ENCODE measurements at places on chromosomes 2 and 18.

DNA sequence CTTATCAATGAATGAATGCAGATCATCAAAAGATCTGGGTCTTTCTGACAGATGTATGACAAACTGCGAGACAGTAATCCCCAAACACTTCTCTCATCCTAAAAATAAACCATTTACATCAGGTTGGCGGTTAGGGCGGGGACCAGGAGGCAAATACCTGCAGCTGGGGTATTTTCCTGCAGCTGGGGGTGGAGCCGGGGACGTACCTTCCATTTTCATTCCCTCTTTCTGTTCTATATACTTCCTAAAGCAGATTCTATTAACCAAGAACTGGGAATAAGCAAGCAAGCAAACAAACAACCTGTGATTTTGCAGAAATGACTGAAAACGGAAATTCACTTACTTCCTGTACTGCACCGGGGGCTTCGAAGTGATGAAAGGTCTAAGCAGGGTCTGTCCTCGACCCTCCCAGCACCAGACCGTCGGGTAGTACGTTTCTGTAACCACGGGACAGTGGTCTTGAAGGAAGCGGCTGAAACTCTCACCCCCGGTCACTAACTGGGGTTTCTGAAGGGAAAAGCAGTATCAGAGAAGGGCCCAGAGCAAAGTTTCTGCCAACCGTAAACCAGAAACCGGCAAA lies 1.2 kb downstream of the ABHD3 start:
- DNase-seq, result no peak

DNA sequence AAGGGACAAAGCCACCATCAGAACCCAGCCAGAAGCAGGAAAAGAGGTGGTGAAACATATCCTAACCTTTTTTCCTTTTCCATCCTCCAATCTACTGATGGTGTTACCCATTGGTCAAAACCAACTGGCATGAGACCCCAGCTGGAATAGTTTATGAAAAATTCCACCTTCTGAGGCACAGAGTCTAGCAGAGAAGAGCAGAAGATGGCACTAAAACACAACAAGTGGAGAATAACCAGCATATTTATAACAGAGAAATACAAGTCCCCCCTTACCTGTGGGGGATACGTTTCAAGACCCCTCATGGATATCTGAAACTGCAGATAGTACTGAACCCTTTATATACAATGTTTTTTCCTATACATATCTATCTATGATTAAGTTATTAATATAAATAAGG lies 4.9 kb upstream of the INPP1 start:
- no peak for DNase-seq

DNA sequence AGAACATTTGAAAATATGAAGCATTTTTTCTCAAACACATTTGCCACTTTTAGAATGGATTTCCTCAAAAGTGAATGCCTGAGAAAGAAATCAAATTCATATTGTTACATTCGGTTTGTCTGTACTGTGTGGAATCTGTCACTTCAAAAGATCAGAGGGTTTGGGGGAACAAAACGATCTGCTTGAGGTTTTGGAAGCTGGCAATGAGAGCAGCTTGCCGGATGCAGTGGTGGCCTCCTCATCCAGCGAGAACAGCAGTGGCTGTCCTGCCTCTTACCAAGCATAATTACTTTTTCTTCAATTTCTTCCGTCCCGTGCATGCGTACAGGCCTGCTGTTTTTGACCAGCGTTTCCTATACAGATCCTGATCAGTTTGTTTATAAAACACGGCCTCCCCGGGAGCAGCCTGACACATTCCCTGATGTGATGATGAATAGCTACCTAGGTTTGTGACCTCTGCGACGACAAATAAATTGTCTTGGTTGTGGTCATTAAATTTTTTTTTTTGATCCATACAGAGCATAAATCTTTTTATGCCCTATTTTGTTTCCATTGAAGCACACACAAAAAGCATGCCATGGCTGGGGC lies 45.2 kb downstream of the ITGA6 start:
- DNase-seq, result no peak

DNA sequence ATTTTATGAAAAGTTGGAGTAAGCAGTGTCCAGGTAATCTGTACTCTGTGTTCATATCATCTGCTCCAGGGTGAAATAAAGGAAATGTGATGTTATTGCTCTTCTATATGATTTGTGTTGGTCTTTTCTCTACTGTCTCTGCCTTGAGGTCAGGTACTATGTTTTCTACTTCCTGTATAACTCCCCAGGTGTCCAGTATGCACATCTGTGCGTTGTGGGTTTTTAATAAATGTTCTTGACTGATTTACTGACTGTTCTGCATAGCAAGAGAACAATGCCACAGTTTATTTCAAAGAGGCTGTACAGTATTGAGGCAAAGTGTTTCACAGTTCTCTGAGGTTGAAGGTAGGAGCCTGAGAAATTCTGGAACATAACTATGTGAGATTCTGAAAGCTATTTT lies 89.7 kb downstream of the BABAM2 start:
- DNase-seq, result no peak

GRCh38 chr2:97359861-97360584 lies 229.7 kb downstream of the ANKRD36B start:
- DNase-seq, result no peak

DNA sequence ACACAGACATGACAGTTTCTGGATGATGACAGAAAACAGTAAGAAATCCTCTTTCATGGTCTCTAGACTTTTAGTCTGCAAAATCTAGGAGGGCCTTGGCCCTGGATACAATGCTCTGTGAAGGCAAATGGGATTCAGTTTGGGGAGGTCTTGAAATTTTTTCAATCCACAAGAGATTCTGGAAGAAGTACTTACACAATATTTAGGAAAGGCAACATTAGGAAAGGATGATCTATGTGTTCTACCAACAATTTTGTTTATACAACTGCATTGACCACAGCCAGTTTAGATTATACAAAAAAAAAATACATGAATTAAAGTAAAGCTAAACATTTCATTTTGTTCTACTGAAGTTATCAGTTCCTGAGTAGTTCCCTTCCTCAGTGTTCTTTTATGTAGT lies 208.0 kb downstream of the SRBD1 start:
- no peak for DNase-seq

- DNase-seq, result no peak
Observed at GRCh38 chr2:54574107-54574859, 118.2 kb downstream of the SPTBN1 start.

DNA sequence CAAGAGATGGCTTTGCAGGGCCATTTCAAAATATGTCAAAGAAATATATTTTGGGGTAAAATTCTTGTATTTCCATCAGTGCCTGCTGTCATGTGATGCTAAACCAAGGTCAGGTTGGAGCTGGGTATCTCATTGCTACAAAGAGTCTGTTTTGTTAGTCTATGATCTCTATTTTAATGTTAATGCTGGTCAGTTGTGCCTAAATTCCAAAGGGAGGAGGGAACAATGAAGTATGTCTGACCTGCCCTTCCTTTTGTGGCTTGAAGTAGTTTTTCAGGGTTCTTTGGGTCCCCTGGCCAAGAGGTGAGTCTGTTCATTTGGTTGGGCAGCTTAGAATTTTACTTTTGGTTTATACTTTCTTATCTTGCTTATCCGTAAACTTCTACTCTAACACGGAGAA lies 61.6 kb upstream of the DYNAP start:
- no peak for DNase-seq

DNA sequence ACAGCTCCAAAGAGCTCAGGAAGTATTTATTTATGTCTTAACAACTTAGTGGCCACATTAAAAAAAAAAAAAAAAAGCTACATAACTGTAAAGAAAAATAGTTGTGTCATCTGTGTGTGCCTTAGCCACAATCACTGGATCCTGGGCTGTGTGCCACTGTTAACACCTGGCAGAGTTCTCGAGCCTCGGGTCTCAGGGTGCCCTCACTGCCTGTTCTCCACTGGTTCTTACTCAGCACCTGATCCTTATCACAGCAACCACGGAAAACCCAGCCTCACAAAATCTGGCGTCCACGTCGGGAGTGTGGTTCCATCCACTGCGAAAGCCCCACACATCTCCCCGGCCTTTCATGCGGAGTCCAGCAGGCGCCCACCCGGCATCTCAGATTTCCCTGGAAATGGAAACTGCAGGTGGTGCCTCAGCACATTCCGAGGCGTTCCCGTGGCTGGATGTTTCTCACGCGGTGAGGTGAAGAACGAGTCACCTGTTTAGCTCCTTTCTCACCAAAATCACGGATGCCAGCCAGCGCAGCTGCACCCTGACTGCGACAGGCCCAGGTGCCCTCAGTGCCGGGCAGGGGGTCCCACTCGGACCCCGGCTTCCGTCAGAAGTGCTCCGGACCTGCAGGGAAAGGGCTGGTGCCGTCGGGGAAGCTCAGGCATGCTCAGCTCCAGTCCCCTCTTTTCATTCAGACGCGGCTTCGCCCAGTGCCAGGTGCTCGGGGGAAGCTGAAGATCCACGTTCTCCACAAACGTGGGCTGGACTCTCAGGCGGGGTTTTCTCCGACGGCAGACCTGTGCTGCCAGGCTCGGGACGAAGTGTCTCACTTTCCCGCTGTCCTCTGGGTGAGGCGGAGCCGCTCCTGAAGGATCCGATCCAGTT lies 198.7 kb upstream of the SALL3 start:
- no peak for DNase-seq

GRCh38 chr2:69032336-69032735 lies 19.4 kb downstream of the ANTXR1 start:
- no peak for DNase-seq

GRCh38 chr2:382728-383022 lies 94.8 kb upstream of the ALKAL2 start:
- DNase-seq, result no peak

All from progenitor cell of endocrine pancreas (in vitro differentiated cells).